Upper lobe of right lung (tissue), 1 donor: ENCODE measurements at places on chromosomes 1 and 21. TPM values are rescaled to one million over a fixed set of nuclear protein-coding genes. Genes with fewer than 3 reads are reported as not detected.
A peak's percentile ranks its signal among the peaks of the same experiment; 100 is the strongest.

The UCHL5 gene
- 23.8 TPM for total RNA-seq

The PTGFR gene
- total RNA-seq: 3.0 TPM

The RGS7 gene
- total RNA-seq: not detected

GRCh38 chr1:29179641-29180184, 2.0 kb downstream of the SRSF4 start:
- no peak for DNase-seq

DNA sequence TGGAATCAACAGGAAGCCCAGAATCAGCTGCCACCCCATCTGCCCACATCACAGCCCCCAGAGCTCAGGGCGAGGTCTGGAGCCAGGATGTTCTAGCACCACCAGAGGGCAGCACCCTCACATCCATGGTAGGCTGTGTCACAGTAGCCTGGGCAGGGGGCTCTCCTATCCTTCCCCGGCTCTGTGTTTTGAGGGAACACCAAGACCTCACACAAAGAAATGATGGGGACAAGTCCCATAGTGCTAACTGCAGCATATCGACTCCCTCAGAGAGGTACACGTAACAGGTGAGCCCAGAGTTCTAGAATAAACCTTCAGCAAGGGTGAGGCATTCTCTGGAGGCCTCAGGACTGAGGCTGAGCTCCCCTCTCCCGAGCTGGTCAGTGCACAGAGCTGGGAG, 2.3 kb upstream of the KCNC4 start:
- DNase-seq: peak; percentile 80

- no peak for DNase-seq
These were observed 7.4 kb downstream of the RRP15 start for GRCh38 chr1:218292515-218292914.

GRCh38 chr21:44874497-44875315, 1.2 kb upstream of the PTTG1IP start:
- DNase-seq: peak; percentile 86

- DNase-seq: no peak
These were observed 85.6 kb downstream of the GDAP2 start for GRCh38 chr1:117843791-117844190.

- no peak for DNase-seq
These were observed 578.3 kb upstream of the NR5A2 start for GRCh38 chr1:199449221-199449620.
